Neural progenitor cell (in vitro differentiated cells): ENCODE measurements at places on chromosomes 13 and 19.

- peak; percentile 78 for DNase-seq
Observed at GRCh38 chr13:58254943-58255342, 623.4 kb downstream of the PCDH17 start.

DNA sequence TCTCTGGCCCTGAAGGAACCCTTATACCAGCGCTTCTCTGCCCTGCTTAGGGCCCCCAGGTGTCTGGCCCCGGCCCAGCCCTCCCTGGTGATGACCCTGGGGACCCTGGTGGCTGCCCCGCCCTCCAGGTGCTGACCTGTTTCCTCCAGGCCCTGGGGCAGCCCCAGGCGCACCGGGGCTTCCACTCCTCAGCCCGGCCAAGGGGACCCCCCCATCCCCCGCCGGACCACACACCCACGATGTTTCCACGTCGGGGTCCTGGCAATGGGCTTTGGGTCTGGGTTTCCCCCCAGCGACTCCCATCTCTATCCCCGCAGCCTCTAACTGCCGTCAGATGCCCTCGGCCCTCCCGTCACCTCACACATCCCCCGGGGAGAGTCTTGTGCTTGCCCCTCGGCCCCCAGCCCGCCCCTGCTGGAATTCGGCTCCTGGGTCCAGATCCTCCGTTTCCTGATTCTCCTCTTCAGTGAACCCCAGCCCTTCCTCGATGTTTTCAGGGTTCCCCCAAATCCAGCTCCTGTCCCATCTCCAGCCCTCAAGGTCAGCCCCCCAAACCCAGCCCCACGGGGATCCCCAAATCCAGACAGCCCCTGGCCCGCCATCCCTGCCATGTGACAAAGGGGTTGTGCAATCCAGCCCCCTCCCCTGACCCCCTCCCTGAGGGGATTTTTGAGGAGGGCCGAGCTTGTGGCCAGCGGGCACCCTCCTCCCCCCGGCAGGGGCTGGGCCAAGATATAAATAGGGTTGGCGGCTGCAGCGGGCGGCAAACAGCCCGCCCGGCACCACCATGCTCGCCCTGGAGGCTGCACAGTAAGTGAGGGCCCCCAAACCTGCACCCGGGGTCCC is at the start of gene SPIB:
Gene SPIB (plus strand): TSS at position 763 of the 846 bp plus-strand sequence. CDS start 25 bp downstream, at position 788.
- DNase-seq: peak; percentile 24

DNA sequence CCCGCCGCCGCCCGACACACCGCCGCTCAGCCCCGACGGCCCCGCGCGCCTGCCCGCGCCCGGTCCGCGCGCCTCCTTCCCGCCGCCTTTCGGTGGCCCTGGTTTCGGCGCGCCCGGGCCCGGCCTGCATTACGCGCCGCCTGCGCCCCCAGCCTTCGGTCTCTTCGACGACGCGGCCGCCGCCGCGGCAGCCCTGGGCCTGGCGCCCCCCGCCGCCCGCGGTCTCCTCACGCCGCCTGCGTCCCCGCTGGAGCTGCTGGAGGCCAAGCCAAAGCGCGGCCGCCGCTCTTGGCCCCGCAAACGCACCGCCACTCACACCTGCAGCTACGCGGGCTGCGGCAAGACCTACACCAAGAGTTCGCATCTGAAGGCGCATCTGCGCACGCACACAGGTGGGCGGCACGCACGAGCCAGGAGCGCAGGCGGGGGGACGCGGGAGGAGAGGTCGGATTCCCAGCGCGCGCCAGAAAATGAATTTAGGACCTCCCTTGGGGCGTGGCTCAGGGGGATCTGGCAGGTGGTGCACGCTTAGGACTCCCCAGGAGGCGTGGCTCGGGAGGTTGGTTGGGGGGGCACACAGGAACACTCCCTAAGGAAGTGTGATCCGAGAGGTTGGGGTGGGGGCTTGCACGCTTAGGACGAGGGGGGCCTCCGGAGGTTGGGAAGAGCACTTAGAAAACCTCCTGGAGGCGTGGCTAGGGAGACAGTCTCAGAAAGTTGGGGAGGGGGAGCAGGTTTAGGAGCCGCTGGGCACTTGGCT is 1.2 kb downstream of the KLF2 start:
- peak; percentile 86 for DNase-seq

DNA sequence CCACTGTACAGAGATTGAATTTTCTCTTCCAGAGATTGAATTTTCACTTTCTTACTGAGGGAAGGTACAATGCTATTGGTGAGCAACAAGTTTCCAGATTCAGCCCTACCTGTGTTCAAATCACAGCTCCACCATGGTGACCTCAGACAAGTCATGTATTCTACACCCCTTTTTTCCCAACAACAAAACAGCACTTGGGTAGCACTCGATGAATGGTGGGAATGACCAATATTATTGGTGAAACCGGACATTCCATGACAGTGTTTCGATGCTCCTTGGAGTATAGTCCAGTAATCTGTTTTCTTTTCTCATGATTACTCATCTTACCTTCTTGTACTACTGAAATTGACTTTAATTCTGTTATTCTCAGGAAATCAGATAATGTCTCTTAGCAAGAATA is 266.2 kb upstream of the SOX21 start:
- DNase-seq: no peak

- DNase-seq: no peak
Observed at GRCh38 chr19:51472607-51473006, 5.7 kb upstream of the CEACAM18 start.

- DNase-seq: no peak
Observed at GRCh38 chr13:99351772-99352171, 44.6 kb upstream of the GPR183 start.

DNA sequence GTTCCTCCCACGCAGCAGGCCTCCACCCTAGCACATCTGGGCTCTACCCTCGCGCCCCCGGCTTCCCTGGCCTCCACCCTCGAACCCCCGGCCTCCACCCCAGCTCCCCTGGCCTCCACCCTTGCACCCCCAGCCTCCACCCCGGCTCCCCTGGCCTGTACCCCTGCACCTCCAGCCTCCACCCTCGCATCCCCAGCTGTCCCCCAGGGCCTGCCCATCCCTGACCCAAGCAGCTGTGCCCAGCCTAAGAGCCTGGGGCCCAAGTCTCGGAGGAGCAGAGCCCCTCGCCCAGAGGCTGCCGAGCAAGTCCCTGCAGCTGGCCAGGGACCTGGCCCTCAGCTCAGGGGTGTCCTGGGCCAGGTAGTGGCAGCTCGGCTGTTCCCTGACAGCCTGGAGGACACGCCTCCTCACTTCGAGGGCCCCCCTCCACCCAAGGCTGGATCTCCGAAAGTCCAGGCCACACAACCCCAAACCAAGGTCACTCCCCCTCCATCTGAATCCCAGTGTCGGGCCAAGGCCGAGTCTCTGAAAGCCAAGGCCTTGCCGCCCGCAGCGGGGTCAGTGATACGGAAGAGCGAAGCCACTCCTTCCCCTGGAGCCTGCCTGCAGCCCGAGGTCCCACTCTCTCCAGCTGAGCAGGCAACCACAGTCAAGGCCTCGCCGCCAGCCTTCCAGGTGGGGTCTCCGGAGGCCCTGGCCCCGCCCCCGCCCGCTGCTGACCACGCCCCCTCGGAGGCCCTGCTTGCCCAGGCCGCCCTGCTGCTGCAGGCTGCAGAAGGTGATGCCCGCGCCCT is 7.9 kb upstream of the ARHGAP33 start:
- DNase-seq: peak; percentile 65

DNA sequence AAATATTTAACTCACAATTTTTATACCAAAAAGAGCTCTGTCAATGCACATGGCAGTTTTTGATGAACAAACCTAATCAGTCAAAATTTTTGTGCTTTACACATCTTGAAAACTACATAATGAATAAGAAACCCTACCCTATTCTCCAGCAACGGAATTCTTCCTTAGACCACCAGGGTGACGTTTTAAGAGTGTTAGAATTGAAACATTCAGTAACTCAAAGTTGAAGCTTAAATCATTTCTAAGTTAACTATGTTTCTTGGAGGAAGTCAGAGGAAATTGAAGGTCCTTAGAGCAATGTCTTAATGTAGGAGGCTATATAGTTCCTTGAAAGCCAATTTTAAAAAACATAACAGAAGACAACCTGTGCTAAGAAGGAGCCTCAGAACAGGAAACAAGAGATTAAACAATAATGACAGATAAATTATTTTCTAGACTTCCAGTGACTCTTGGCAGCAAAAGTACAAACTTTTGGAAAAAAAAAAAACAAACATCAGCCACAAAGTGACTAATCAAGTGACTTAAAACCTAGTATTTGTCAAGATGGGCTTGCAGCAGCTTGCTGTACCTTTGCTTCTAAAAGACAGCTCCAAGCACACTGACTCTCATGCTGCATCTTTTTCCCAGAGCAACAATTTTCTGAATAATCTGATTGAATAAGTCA is 6.2 kb downstream of the SPRY2 start:
- DNase-seq: no peak

- DNase-seq: no peak
Observed at GRCh38 chr19:36514012-36514612, 14.0 kb downstream of the ZNF260 start.

DNA sequence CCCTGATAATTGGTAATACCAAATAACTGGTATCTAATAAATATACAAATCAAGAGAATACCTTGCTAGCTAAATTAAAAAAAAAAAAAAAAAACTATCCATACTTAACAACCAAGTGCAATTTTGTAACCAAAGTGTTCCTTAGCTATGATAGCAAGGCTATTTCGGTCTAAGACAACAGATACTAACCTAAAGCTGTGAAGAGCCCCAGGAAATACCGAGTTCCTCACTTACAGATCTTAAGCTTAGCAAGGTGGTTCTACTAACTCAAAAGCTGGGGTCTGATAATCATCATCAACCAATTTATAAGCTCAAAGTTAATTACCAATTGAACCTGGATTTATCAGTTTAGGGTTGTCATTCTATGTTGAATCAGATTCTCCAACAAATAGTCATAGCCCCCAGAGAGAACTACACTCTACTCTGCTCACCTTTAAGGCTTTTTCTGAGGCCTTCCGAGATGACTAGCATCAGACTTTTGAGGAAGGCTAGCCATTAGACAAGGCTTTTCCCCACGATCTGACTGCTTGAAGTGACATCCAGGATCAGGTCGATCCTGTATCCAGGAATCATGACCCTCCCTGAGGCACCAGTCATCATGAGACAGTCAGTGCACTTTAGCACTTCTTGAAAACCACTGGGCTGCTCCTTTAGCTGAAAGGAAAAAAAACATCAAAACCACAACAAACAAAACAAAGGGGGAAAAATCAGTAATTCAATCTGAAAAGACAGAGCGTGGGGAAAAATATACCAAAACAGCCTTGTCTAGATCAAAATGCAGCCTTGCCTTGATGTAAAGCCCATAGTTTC is 31.9 kb downstream of the INTS6 start:
- no peak for DNase-seq

DNA sequence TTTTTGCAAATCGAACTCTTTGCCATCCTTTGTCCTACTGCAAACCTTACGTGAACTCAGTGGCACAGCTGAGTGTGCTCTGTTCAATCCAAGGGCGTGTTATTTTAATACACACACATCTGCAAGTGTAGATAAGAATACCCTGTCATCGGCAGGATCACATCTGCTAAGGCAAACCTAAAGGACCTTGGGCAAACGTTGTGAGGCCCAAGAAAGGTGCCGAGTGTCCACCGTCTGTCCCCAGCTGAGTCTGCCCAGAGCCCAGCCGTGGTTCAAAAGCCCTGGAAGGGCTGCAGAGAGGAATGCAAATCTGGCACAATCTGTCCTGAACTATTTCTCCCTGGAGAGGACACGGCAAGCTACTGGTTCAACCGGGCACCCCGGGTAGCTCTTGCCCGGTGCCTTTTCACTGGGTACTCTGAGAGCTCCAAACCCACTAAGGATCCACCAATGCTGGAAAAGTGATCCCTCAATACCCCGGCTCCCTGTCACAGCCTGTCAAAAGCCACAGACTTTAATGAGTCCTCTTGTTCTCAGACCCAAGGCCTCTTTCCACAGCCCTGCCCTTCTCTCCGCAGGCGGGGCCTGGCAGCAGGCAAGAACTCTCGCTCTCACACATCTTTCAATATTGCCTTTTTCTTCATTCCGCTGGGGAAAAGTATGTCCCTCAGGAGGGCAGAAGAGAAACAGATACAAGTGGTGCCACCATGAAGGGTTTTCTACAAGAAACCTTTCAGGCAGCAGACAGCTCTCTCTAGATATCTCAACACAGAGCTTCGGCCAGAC is 17.0 kb downstream of the SLC7A1 start:
- no peak for DNase-seq

GRCh38 chr19:8131517-8131916 is 17.9 kb downstream of the FBN3 start:
- DNase-seq: no peak

DNA sequence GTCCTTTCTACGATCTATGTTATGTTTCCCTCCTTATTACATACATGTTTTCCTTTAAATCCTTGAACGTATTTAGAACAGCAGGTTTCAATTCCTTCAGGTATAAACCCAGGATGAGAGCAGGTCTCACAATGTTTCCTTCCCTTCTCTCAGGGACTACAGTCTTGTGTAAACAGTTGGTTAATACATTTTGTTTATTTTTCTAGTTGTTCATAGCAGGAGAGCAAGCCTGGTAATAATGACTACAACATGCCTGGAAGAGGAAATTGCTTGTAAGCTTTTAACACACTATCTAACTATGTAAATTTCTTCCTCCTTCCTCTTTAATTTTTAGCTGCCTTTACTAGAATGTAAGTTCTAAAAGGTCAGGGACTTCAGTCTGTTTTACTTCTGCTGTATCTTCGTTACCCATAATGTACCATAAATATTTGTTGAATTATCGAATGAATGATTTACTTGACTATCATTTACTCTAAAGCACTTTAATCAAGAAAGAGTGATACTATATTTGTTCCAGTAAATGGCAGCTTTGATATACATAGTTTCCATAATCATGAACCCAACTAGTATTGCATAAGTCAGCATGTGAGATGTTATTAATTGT is 28.9 kb upstream of the TNFRSF19 start:
- no peak for DNase-seq
